ENCODE measurements at places on chromosomes 3 and 15.
A peak's percentile ranks its signal among the peaks of the same experiment; 100 is the strongest.

- no peak for DNase-seq
Observed at GRCh38 chr15:101168898-101169494, 82.9 kb downstream of the CHSY1 start.

DNA sequence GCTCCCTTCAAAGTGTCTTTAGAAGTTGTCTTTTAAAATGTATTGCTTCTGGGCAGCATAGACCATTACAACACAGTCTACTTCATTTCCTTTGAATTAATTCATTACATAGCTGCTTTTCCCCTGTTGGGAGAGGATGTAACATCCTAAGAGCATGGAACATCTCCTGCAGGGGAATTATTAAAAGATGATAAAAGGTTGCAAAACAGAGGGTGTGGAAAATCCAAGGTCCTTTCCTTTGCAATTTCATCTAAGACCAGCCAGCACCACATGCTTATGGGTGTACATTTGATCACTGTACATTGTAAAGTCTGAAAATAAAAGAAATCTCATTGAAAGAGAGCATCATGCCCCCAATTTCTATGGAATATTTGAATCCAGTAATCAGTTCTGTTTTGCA lies 57.4 kb downstream of the TIPARP start:
- no peak for DNase-seq

DNA sequence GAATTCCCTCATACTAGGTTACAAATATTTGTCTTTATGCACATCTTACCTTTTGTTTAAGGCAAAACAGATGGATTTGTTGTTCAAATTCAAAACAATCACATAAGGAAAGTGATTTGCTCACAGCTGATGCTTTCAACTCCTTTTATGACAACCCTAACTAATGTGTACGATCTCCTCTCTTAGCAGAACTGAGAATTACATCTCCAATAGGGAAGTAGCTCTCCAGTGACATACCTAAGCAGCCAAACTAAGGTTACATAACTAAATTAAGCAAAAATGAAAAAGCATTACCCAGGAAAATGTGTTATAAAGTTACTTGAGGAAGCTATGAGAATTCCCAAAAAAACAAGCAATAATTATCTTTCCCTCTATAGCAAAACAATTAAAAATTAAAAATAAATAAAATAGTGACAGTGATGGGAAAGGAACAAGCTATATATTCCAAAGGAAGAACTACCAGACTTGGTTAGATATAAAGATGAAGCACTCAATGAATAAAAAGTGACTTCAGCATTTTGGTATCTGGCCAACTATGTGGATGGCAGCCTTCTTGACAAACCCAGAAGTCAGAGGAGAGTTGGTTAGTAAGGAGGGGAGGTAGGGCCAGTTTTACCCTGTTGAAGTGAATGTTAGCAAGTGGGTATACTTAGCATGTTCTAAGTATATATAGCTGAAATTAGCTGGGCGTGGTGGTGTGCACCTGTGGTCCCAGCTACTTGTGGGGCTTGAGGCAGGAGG lies 32.4 kb downstream of the PEAK1 start:
- no peak for DNase-seq

GRCh38 chr15:51160484-51160883 lies 65.8 kb upstream of the TNFAIP8L3 start:
- DNase-seq, result no peak

DNA sequence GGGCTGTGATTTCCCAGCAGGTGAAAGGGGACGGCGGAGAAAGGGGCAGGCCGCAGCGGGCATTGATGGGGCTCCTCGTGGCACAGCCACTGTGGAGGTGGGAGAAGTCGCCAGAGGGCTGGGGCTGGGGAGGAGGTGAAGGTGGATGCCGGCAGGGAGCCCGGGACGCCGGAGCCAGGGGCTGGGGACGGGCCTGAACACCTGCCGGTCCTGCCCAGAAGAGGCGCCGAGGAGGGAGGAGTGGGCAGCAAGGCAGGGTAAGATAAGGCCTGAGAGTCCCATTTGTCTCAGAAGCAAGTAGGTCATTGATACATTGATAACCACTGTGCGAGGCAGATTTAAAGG lies 571 bp upstream of the RARRES1 start:
- no peak for DNase-seq

DNA sequence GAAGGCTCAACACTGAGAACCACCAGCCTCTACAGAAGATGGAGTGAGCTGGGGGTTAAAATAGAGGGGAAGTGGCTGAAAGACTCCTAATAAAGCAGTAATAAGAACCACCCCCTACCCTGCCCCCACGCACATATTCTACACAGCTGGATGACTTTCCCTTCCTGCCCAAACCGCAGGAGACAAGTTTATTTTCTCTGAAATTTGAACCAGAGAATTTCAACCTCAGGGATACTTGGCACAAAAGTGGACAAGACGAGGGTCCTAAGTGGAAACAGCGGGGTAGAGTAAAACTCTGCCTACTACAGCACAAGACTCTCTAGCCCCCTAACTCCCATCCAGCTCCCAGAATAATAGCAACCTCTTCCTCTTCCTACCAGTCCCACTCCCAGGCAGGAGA lies 28.4 kb downstream of the USF3 start:
- DNase-seq, result peak; percentile 17

- no peak for DNase-seq
Observed at GRCh38 chr3:55895897-55896566, 408.9 kb upstream of the WNT5A start.

- DNase-seq, result peak; percentile 37
Observed at GRCh38 chr15:60408463-60408981, 10.7 kb upstream of the ANXA2 start.

DNA sequence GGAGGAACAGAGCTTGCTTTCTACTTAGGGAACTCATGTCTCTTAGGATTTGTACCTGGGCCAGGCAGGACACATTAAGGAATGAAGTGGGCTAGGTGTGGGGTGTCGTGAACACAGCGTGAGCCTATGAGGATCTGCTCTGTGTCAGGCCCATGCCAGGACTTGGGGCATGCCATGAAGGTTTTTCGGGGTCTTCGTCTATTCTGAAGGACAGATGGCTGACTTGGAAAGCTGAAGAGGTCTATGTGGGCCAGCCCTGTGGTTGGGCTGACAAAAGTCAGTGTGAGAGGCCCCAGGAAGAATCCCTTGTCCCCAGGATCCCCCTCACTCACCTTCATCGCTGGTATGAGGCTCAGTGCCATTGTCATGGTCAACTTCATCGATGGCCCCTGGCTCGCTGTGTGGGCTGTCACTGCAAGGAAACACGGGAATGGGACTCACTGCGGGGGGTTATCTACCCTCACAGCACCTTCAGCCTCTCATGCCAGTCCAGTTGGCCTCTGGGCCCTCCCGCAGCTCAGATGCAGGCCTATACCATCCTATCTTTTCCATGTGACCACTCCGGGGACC lies 46.8 kb upstream of the RAD18 start:
- DNase-seq, result no peak

DNA sequence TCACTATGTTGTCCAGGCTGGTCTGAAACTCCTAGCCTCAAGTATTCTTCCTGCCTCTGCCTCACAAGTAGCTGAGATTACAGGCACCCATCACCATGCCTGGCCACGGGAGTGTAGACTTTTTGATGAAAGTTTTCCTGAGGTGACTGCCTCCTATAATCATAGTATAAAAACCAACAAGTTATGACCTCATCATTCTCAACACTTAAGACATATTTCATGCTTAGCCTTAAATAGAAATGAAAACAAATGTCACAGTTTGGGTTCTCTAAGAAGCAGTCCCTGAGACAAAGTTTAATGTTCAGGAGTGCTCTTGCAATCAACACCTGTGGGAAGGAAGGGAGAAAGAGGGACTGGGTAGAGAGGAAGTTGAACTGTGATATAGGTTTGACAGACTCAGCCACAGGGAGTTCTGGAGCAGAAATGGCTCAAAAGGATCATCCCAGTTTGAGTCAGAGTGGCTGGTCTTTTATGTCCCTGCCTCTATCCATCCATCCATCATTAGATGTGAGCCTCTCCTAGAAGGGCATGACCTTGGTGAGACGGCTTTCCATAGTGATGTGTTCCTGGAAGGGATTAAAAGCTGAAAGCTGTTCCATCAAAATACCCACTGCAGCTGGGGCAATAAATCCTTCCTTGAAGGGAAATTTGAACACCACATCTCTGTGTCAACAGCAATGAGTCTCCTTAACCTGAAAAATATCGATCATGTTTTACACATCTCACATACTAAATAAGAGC lies 16.2 kb upstream of the ABHD5 start:
- DNase-seq, result no peak

- DNase-seq, result no peak
Observed at GRCh38 chr15:58038426-58039078, 27.0 kb downstream of the ALDH1A2 start.

- DNase-seq, result no peak
Observed at GRCh38 chr3:51436998-51437639, 46.0 kb downstream of the RBM15B start.

DNA sequence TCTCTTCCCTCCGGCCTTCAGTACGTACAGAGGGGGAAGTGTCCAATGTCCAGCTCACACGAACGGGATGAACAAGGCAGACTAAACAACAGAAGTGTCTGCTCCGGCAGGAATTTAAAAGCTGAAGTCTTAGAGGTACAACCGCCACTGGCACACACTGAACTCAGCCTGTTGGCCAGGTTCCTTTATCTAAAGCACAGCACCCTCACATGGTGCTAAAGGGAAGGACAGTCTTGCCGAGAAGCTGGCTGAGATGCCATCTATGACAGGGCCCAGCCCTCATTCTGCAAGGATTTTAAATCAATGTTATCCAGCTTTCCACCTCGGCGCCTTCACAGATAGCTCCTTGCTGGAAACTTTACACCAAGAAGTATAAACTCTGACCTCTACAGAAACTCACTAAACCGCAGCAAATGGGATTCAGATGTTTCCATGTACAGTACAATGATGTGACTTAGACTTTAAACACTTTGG lies 2.8 kb downstream of the ADAMTS17 start:
- peak; percentile 40 for DNase-seq

DNA sequence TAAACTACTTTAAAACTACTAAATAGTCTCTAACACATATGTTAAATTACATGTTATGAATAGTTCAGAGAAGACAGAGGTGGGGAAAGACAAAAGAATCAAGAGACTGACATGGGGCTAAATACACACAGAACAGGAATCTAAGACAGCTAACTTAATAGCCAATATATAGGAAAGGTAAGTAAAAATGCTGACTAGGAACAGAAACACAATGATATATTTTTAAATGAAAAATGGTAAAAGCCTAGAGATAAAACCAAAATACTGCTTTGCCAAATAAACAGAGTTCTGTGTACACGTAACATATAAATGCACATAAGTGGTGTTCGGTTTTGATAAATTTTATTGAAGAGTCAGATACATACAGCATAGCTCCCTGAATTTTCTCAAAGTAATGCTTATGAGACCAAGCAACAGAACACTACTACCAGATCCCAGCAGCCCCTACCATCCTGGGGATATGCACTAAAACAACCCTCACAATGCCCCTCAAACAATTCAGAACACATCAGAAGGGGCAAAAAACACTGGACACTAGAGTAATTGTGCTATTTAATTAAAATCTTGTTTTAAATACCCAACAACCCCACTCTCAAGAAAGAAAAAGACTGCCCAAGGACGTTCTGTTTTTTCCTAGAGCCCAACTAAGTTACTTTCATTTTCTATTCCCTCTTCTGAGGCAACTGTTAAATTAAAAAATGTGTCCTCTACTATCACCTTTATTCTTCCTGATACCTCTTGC lies 121.1 kb downstream of the ADAM10 start:
- DNase-seq, result no peak

DNA sequence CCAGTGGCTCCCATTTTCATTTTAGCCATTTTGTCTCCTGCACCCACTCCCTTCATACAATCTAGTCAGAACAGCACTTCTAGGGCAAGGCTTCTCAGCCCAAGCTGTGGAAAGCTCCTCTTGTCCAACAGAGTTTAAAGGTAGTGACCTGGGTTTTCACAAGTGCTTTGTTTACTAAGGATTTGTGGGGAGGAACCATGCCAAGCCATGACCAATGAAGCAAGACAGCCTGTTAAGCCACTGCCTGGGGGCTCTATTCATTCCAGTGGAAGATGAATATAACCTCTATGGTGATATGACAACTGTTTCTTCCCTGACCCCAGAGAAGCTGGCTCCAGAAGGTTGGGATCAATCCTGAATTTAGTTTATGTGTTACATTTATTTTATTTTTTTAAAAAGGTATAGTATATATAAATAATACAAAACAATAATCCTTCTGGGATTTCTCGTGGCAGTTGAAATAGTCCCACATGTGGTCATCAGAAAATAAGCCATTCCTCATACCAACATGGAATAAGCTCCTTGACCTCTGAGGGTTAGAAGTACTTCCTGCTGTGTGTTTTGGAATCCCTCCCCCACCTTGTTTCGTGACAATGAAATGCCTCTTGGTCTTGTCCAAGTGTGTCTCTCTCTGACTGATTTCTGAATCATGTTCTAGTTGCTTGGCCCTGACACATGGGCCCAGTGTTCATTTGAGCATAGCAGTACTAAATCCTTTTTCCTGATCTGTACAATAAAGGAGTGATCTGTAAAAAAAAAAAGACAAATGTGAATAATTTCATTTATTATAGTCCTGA lies 13.3 kb upstream of the THUMPD3 start:
- peak; percentile 48 for DNase-seq

DNA sequence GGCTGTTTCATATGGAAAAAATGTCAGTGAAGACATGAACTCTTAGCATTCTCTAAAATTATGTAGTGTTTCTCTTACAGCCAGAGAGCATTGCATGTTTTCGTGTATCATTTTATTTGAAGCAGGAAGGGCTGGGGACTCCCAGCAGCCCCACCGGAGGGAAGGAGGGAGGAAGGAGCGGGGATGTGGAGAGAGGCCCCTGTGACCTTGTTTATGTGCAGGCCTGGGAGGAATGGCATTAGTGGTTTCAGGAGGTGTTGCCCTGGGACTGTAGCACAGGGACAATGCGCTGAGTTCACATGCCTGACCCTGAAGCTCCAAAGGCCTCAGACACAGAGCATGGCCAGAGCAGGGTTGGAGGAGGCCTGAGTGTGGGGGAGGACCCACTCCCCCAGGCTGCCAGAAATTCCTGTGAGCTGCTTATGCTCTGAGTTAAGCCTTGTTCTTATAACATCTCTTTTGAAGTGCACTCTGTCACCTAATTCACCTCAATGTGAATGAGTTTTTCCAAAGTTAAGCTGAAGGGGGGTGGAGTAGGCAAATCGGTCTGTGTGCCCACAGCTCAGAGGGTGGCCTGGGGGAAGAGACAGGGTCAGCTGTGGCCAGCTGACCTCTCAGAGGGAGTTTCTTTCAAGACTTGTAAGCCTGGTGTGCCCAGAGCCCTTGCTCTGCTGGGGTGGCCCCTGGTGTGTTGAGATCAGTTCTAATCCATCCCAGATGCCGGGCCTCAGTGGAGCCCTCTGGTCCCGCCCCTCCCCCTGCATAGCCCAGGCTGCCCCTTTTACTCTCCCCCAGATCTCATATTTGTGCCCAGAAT lies 3.9 kb upstream of the RNU6-1 start:
- peak; percentile 55 for DNase-seq

GRCh38 chr3:65988411-65989180 lies 50.1 kb downstream of the MAGI1 start:
- DNase-seq, result no peak

All from AG08396 (cell line).